ENCODE measurements at places on chromosomes 4 and X.

DNA sequence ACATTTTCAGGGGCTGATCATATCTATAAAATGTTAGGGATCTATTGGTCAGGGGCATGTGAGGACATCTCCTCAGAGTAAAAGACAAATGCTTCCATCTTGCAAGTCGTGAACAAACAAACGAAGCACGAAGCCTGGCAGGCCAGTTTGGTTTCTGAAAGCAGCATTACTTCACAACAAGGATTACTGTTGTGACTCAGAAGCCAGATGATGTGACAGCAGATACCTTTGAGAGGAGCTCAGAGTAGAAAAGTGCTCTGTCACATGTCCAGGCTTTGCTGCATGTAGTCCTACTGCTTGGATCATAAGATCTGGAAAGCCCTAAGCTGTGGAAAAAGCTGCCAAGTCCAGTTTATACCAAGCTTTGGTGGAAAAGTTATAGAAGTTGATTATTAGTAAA lies 1827.2 kb downstream of the ARAP2 start:
- DNase-seq: no peak

DNA sequence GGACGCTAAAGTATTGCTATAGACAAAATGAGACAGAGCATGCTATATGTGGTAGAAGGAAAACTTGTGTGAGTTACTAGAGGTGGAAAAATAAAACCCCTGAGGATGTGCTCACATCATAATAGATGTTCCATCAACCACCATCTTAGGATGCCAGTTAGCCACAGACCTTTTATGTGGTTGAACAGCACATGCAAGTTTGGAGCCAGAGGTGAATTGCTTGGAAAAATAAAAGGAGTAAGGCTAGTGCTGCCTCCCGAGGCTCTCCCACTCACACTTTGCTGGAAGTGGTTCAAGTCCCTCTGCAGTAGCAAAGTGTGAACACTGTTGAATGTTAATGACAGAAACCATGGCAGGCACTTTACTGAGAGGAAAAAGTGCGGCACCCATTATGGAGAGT lies 39.4 kb upstream of the PPARGC1A start:
- DNase-seq: no peak

- no peak for DNase-seq
Observed at GRCh38 chr4:15376594-15376993, 51.2 kb upstream of the C1QTNF7 start.

GRCh38 chr4:185203486-185204237 lies at the start of gene CFAP97:
CFAP97 (minus strand) TSS chr4:185204000; CDS start chr4:185191196, 12,804 bp downstream.
- DNase-seq: peak; percentile 81

DNA sequence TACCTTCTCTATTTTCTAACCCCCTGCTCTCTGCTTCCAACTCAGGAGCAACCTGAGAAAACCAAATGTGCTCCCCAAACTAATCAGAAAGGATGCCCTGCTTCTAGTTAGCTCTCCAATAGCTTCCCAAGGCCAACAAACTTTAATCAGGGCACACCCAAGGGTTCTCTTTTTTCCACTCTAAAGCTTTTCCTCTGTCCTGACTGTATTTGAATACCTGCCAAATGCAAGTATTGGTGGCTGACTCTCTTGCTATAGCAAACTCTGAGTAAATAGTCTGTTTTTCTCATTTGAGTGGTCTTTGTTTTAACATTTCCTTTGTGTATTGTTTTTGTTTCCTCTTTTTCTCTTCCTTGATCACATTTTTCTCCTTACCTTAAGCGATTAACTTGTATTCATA lies 52.5 kb downstream of the GBA3 start:
- no peak for DNase-seq

GRCh38 chrX:65755786-65756185 lies 88.3 kb downstream of the MSN start:
- DNase-seq: no peak

GRCh38 chrX:15781961-15782699 lies 8.2 kb upstream of the ZRSR2 start:
- DNase-seq: no peak

- DNase-seq: no peak
Observed at GRCh38 chrX:12309040-12309743, 170.9 kb downstream of the FRMPD4 start.

DNA sequence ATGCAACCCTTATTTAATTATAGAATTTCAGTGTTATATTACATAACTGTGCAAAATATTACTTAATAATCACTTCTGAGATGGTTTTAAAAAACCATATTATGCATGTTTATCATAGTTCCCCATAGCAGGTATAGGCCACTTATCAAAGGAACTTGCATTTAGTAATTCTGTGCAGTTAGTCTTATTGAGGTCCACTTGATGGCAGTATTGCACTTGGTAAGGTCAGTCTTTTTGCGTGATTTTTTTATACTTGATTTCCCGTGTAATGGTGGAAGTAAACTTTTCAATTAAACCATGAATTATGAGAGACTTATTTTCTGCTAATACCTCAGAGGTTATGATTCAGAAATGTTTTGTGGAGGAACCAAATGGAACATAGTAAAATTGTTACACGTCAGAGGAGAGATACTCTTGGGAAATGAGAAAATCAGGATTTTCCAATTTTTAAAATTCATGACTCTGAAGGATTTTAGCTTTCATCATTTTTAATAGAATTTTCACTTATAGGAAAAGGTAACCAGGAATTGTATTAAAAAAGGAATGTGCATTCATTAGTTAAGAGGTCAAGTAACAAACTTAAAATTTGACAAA lies 230.0 kb downstream of the CCSER1 start:
- peak; percentile 75 for DNase-seq

GRCh38 chr4:105329081-105329480 lies 144.8 kb downstream of the PPA2 start:
- DNase-seq: no peak

GRCh38 chr4:25347473-25347872 lies 29.6 kb upstream of the ANAPC4 start:
- no peak for DNase-seq

DNA sequence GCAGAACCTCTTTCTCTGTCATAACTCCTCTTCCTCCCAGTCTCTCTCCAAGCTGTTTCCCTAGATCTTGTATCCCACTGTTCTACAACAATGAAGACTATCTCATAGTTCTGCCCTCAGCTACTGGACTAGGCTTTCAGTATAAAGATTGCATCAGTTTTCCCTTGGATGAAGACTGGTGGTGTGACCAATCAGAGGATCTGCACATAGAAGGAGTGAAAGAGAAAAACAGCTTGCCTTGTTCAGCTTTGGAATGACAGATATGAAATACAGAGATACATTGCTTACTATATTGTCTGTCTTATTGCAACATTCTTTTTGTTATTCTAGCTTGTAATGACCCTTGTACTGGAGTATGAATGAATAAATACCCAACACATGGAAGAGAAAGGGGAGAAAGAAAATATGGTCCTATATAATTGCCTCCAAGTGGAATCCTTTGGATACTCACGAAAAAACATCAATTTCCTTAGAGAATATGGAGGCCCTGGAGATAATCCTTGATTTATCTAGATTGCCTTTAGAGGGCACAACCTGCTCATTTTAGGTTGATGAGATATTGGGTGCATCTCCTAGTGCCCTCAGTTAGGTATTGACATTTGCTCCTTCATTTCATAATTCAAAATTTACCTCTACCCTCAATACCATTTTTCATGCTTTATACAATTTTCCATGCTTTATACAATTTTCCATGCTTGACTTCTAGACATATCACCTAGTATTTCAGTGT lies 395.8 kb downstream of the NAF1 start:
- DNase-seq: no peak

DNA sequence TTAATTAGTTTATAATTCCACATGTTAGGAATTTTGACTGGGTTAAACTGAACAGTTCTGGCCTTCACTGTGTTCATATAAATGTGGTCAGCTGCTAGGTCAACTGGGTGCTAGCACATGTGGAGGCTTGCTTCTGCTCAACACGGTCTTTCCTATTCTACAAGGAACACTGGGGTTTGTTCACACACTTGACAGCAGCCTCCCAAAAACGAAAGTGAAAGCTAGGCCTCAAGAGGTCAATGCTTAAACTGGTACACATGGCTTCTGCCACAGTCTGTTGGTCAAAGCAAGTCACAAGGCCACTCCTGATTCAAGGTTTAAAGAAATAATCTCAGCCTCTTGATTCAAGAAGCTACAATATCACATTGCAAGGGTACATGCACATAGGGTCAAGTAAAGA lies 126.5 kb downstream of the QDPR start:
- DNase-seq: no peak

GRCh38 chr4:159142681-159143384 lies 40.0 kb downstream of the RAPGEF2 start:
- no peak for DNase-seq

GRCh38 chr4:11470438-11471045 lies 41.8 kb upstream of the HS3ST1 start:
- DNase-seq: no peak

DNA sequence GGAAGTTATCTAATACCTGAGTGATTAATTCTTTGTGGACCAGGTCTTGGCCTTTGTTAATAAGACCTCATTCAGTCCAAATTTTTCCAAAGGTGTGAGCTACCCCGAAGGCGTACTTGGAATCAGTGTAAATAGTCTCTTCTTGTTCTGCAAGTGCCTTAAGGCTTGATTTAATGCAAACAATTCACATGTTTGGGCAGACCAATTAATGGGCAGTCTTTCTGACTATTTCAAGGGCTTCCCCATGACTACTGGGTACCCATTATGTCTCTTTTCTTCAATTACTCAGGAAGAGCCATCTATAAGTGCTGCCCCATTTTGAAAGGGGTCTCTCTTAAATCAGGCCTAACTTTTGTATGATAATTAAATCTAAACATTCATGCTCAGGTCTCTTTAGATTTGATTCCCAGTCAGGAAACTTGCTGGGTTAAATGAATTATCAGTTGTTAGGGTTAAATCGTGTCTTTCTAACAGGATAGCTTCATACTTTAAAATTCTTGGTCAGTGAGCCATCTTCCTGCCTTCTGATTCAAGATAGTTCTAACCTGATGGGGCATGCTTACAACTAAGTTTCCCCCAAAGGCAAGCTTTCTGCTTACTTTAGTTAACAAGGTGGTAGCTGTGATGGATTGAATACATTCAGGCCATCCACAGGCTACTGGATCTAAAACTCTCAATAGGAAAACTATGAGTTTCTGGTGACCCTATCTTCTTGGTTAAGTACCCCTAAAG lies 179.6 kb downstream of the CCNG2 start:
- DNase-seq: no peak

DNA sequence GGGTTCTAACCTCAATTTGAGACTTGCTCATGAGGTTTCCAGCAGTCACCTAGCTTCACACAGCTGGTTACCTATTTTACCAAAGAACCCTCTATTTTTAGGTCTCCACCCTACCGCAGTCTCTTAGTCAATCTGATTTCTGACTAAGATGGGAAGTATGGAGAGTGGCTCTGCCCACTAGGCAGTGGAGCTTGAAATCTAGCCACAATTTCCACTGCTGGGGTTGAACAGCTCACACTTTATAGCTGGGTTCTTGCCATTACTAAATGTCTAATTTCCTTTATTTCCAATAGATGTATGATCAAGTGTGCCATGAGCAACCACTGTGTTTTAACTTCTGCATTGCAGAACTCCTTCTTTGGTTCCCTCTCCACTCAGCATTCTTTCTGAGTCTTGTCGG lies 43.1 kb downstream of the GASK1B start:
- no peak for DNase-seq

DNA sequence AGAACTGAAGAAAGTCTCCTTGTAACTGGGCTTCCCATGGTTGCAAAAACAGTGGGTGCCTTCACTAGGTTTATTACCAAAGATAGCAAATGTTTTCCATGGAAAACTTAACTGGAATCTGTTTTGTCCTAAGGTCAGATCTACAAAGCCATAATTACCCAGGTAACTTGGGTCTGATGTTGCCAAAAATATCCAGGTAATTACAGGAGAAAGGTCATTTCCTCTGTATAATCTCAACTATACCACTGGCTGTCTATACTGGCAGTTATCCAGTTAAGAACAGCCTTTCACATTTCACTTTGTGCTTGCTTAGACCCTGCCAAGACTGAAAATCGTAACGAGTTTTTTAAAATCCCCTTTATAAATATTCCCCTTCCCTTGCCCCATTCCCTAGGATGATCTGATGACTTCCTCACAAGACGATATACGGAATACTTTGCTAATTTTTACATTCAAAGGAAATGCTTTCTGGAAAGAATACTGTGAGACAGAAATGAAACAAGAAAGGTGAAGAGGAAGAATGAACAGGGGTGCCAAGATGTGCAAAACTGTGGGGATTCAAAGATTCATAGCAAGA lies 105.5 kb downstream of the MAML3 start:
- DNase-seq: no peak

GRCh38 chr4:15012017-15012788 lies 9.9 kb downstream of the CPEB2 start:
- DNase-seq: no peak

DNA sequence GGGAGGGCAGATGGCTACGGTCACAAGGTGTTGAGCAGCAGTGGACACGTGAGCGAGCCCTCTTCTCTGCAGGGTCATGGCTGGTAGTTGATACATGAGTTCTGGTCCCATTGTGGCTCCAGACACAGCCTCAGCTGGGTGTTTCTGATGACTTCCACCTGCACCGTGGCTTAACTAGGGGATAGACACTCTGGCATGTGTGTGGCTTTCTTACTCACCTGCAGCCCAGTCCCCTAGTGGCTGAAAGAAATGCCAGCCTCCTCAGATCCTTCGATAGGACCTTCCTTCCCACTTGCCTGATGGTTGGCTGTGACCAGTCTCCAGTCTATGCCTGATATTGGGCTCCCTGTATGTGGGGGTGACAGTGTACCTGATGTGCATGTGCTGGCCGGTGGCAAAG lies 5.0 kb downstream of the GPR78 start:
- no peak for DNase-seq

DNA sequence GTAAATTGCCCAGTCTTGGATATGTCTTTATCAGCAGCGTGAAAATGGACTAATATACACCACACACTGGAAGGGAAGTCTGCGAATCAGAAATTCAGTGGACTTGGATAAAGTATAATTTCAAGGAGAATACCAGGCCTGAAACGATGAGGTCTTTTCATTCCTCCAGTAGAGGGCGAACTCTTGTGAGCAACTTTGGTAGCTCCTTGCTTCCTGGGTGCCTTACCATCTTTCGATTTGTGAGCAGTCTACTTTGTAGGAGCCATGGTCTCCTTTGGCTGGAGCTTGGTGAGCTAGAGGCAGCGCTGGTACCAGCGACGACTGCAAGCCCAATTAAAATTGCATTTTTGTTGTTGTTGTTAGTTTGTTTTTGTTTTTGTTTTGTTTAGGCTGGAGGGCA lies 791.9 kb downstream of the FAT4 start:
- no peak for DNase-seq

Data from fibroblast of the conjunctiva (primary cell).